GM12864 (cell line): ENCODE measurements at places on chromosomes 1 and 21.

GRCh38 chr1:40872276-40872675, 10.1 kb upstream of the CITED4 start:
- DNase-seq = no peak

DNA sequence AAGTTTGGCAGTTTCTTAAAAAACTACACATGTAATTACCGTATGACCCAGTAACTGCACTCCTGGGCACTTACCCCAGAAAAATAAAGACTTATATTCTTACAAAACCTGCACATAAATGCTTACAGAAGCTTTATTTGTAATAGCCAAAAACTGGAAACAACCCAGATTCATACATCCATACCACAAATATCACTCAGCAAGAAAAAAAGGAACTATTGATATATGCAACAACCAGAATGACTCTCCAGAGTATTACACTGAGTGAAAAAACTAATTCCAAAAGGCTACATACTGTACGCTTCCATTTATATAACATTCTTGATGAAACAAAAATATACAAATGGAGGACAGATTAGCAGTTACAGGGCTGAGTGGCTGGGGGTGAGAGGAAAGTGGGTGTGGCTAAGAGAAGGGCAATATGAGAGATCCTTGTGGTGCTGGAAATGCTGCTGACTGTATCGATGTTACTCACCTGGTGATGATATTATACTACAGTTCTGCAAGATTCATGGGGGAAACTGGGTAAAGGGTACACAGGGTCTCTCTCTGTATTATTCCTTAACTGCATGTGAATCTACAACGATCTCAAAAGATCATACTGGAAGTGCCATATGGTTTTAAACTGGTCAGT, 96.0 kb upstream of the GNG4 start:
- no peak for DNase-seq

GRCh38 chr1:11529763-11530730, 51.1 kb downstream of the DISP3 start:
- no peak for DNase-seq

DNA sequence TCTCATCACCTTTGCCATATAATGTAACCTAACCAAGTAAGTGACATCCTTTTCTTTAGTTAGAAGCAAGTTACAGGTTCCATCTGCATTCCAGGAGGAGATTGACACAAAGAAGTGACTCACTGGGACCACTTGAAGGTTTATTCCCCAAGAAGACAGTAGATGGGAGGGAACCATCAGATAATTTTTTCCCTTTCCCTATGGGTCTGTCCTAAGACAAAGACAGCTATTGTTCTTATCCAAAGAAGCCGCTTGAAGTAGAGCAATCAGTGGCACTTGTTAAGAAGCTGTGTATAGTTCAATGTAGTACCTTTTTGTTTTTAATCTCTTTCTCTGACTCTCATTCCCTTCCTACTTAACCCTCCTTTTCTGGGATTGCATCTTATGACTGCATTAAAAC, 139.9 kb upstream of the B3GALT2 start:
- DNase-seq = no peak

- DNase-seq = no peak
Measured at GRCh38 chr1:200971428-200971903, 52.0 kb downstream of the KIF21B start.
